Stimulated activated CD4-positive, alpha-beta T cell treated with anti-CD3 and anti-CD28 coated beads, Interleukin-1b, Interleukin-23, amount 100 ng/mL, for 1 hour (primary cell): ENCODE measurements at places on chromosomes 1 and 21.

GRCh38 chr1:182262425-182262824 is 129.2 kb downstream of the GLUL start:
- DNase-seq: no peak

GRCh38 chr1:205255941-205256780 is 28.4 kb downstream of the TMCC2 start:
- DNase-seq: peak; percentile 70

- DNase-seq: no peak
These were observed 1.5 kb upstream of the RASSF5 start for GRCh38 chr1:206505702-206506355.

- DNase-seq: no peak
These were observed 865 bp downstream of the ATP5IF1 start for GRCh38 chr1:28236656-28237322.

- no peak for DNase-seq
These were observed 442.1 kb downstream of the PTBP2 start for GRCh38 chr1:97163591-97164275.

GRCh38 chr1:30920827-30921226 is 12.3 kb upstream of the SDC3 start:
- DNase-seq: no peak

- no peak for DNase-seq
These were observed 94.0 kb upstream of the KCND3 start for GRCh38 chr1:112083487-112083886.

DNA sequence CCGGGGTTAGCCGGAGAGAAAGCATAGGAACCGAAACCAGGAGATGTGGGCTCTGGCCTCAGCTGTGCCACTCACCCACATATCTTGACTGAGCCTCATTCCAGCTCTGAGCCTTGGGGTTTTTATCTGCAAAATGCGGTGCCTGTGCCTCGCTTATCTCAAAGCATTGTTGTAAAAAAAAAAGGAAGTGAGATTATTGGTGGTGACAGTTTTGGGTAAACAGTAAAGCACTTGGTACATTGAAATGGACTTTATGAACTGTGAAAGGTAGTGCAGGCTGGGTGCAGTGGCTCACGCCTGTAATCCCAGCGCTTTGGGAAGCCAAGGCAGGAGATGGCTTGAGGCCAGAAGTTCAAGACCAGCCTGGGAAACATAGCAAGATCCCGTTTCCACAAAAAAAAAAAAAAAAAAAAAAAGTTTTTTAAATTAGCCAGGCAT is 3.8 kb downstream of the PTAFR start:
- DNase-seq: no peak

DNA sequence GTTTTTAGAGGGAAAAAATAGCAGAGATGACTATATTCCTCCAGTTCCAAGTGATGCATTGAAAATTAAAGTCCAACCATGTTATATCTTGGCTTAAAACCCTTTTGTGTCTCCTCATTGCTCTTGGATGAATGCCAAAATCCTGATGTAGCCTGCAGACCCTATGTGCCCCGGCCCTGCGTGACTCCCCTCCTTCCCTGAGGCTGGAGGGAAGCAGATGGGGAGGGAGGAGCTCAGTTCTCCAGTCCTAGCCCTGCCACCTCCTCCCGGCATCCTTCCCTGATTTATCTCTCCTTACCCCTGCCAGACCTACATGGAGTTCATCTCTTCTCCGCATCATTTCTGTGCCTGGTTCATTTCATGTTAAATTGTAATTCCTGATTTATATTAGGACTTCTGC is 397.4 kb downstream of the PTPRU start:
- DNase-seq: no peak

GRCh38 chr1:29805896-29806160 is 569.5 kb downstream of the PTPRU start:
- no peak for DNase-seq

DNA sequence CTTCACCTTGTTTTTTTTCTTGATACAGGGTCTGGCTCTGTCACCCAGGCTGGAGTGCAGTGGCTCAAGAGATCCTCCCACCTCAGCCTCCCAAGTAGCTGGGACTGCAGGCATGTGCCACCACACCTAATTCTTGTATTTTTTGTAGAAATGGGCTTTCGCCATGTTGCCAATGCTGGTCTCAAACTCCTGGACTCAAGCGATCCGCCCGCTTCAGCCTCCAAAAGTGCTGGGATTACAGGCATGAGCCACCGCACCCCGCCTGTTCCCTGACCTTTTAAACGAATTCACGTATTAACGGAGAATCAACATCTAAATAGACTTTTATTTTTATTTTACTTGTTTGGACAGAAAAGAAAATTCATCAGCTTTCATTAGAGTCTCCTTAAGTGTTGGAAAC is 104.8 kb downstream of the PGBD5 start:
- no peak for DNase-seq
